ENCODE measurements at places on chromosomes 6 and 20.
A peak's percentile ranks its signal among the peaks of the same experiment; 100 is the strongest.

GRCh38 chr20:41133709-41134361 lies 3.5 kb upstream of the PLCG1 start:
- DNase-seq, result peak; percentile 70
- no peaks in the 10 kb centered on the region for H3K36me3 ChIP-seq
- H3K4me1 ChIP-seq, result peaks cover 50% of the 10 kb centered on the region
- no peak overlapping the region for H3K4me3 ChIP-seq

GRCh38 chr6:138410048-138410735 lies 6.2 kb downstream of the HEBP2 start:
- H3K4me1 ChIP-seq, result peaks cover 28% of the 10 kb centered on the region
- H3K27ac ChIP-seq, result peak overlapping the region; percentile 66
- no peak for DNase-seq
- no peaks in the 10 kb centered on the region for H3K27me3 ChIP-seq

DNA sequence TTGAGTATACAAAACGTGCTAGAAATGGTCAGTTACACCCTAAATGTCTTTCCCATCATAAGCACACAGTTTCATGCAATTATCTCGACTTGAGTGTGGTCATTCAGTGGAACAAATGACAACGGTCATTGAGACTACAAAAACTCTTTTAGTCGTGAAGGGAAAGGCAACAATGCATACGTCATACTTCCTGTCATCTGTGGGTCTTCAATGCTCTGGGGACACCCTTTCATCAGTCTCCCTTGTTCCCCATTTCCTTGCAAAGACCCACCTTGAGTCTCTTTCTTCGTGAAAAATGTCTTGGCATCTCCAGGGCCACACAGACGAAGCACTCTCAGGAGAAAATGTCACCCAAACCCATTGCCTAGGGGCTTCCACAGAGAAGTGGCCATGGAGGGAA lies 238.5 kb downstream of the GMPR start:
- H3K36me3 ChIP-seq, result no peaks in the 10 kb centered on the region
- H3K4me3 ChIP-seq, result no peak overlapping the region

DNA sequence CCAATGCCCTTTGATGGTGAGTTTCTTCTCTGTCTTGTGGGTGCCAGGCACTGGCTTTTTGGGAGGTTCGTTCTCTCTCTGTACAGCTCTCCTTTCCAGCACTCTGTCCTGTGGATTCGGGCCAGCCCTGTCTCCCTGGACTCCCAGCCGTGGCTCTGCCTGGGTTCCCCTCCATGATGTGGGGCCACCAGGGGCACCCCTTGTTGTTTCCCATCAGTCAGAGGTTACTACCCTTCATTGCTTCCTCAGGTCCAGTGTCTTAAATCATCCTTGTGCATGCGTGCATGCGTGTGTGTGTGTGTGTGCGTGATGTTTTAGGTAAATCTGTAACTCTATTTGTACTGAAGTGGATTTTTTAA lies 40.5 kb downstream of the DYNLT1 start:
- no peak for DNase-seq
- H3K4me1 ChIP-seq, result no peaks in the 10 kb centered on the region
- H3K4me3 ChIP-seq, result no peak overlapping the region
- H3K36me3 ChIP-seq, result peaks cover 59% of the 10 kb centered on the region

DNA sequence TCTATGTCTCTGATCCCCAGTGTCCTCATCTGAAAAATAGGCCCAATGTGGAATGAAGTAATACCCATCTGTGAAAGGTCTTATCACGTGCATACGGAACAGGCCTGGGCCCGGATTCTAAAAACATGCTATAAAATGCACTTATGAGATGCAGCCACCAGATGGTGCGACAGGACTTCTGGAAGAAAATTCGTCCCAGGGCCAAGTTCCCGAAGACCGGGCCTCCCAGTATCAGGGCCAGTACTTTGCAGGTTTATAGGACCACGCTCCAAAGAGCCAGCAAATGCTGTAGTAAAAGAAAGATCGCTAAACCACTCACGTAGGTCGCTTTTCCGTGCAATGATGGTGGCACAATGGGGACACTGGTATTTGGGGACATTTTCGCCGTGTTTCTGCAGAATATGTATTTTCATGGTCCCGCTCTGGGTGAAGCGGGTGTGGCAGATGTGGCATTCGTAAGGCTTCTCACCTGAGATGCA lies 10.6 kb downstream of the CTCFL start:
- no peak overlapping the region for H3K4me3 ChIP-seq
- H3K27me3 ChIP-seq, result no peaks in the 10 kb centered on the region
- H3K4me1 ChIP-seq, result peaks cover 8% of the 10 kb centered on the region
- peak; percentile 79 for DNase-seq
- no peaks in the 10 kb centered on the region for H3K36me3 ChIP-seq

GRCh38 chr6:11151488-11151887 lies 40.0 kb upstream of the ERVFRD-1 start:
- no peak for DNase-seq
- no peak overlapping the region for H3K4me3 ChIP-seq
- H3K4me1 ChIP-seq, result no peaks in the 10 kb centered on the region
- no peaks in the 10 kb centered on the region for H3K36me3 ChIP-seq
- H3K27me3 ChIP-seq, result no peaks in the 10 kb centered on the region

GRCh38 chr20:62339647-62340062 lies 27.5 kb downstream of the LAMA5 start:
- no peak overlapping the region for H3K27ac ChIP-seq
- H3K36me3 ChIP-seq, result peaks cover 62% of the 10 kb centered on the region
- DNase-seq, result no peak
- H3K4me3 ChIP-seq, result no peak overlapping the region

DNA sequence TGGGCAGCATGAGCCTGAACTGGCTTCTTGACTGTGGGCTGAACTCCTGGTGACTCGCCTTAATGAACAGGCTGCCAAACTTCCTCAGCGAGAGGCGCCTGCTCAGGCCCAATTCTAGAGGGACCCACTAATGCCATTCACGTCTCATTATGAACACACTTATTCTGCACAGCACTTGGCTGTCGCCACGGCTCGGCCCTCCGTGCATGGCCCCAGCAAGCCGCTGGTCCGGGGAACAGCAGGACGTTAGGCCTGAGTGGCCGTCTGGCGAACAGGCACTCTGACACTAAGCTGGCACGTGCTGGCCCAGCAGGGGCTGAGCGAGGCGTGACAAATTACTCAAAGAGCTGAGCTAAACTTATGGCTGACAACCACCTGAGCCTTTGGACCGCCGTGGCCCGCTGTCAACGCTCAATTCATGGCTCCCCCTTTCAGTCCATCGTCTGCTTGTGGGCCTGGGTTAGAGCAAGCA lies 45.9 kb downstream of the INSM1 start:
- H3K36me3 ChIP-seq, result no peaks in the 10 kb centered on the region
- H3K4me3 ChIP-seq, result no peak overlapping the region
- no peak for DNase-seq

DNA sequence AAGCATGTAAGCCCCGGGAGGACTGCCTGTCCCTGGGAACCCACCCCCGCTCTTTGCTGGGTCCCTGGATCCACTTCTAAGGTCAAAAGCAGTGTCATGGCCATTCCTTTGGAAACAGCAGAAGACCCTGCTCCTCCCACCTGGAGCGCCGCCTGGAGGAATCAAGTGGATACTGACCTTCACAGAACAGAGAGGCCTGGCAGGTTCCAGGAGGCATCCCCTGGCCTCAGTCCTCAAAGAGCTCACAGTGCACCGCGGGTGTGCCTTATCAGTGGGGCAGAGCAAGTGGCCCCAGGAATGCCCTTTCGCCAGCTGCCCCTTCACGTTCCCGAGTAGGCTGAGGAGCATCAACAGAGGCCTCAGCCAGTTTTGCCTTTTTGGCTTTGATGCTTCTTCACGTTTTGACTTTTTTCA lies 11.1 kb upstream of the SLC4A11 start:
- no peak overlapping the region for H3K27ac ChIP-seq
- H3K27me3 ChIP-seq, result no peaks in the 10 kb centered on the region
- peaks cover 13% of the 10 kb centered on the region for H3K4me1 ChIP-seq
- H3K36me3 ChIP-seq, result peaks cover 35% of the 10 kb centered on the region
- no peak for DNase-seq

GRCh38 chr6:16949716-16950115 lies 152.1 kb upstream of the STMND1 start:
- DNase-seq, result no peak
- H3K27me3 ChIP-seq, result no peaks in the 10 kb centered on the region
- no peak overlapping the region for H3K4me3 ChIP-seq
- no peaks in the 10 kb centered on the region for H3K36me3 ChIP-seq
- H3K27ac ChIP-seq, result no peak overlapping the region

- H3K27me3 ChIP-seq, result no peaks in the 10 kb centered on the region
- no peak overlapping the region for H3K4me3 ChIP-seq
- no peak for DNase-seq
- H3K4me1 ChIP-seq, result no peaks in the 10 kb centered on the region
- H3K27ac ChIP-seq, result no peak overlapping the region
These were observed 811.0 kb upstream of the GJE1 start for GRCh38 chr6:141321493-141322347.

- no peaks in the 10 kb centered on the region for H3K4me1 ChIP-seq
- DNase-seq, result no peak
- no peaks in the 10 kb centered on the region for H3K27me3 ChIP-seq
These were observed 59.1 kb upstream of the PRDM1 start for GRCh38 chr6:106026748-106027715.

DNA sequence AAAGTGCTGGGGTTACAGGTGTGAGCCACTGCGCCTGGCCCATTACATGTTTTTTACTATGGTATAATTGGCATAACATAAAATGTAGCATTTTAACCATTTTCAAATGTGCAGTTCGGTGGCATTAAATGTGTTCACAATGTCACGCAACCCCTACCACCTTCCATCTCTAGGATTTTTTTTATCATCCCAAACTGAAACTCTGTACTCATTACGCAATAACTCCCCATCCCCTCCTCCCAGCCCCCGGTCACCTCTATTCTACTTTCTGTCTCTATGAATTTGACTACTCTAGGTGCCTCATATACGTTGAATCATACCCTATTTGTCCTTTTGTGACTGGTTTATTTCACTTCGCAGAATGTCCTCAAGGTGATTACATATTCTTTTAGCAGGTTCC lies 233.1 kb upstream of the ARID1B start:
- H3K27ac ChIP-seq, result no peak overlapping the region
- no peak for DNase-seq
- no peak overlapping the region for H3K4me3 ChIP-seq
- H3K27me3 ChIP-seq, result no peaks in the 10 kb centered on the region

DNA sequence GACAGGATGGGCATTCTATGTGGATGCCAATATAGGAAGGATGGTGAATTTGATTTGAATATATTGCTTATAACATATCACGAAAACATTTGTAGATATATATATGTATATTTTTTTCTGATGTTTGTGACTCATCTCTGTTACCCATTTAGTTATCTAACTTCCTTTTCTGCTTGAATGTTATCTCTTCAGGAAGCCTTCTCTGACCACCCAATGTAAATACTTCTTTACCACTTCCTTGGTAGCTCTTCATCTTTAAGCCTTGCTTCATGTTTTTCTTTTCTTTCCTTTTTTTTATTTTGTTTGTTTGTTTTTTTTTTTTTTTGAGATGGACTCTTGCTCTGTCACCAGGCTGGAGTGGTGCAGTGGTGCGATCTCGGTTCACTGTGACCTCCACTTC lies 260.5 kb upstream of the EPHA7 start:
- no peak overlapping the region for H3K27ac ChIP-seq
- no peaks in the 10 kb centered on the region for H3K4me1 ChIP-seq
- H3K4me3 ChIP-seq, result no peak overlapping the region
- no peaks in the 10 kb centered on the region for H3K27me3 ChIP-seq
- no peak for DNase-seq

GRCh38 chr6:51384736-51385135 lies 566.1 kb downstream of the TFAP2B start:
- H3K27ac ChIP-seq, result no peak overlapping the region
- H3K27me3 ChIP-seq, result no peaks in the 10 kb centered on the region
- DNase-seq, result no peak
- H3K4me1 ChIP-seq, result no peaks in the 10 kb centered on the region

DNA sequence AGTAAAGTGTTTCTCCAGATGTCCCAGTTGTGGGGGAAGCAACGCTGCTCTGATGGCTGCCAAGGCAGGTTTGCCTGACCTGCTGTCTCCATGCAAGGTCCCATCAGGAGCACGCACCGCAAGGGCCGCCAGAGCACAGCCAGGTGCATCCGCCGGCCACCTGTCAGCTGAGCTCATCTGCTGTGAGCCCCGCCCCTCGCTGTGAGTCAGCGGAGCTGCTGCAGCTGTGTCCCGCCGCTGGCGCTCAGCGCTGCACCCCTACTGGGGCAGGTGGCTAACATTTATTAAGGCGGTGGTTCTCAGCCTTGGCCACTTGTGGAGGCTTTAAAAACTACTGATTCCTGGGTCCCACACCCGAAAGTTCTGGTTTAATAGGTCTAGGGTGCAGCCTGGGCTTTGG lies 225.7 kb downstream of the UST start:
- H3K36me3 ChIP-seq, result no peaks in the 10 kb centered on the region
- no peaks in the 10 kb centered on the region for H3K27me3 ChIP-seq
- H3K4me3 ChIP-seq, result no peak overlapping the region
- H3K4me1 ChIP-seq, result peaks cover 6% of the 10 kb centered on the region

DNA sequence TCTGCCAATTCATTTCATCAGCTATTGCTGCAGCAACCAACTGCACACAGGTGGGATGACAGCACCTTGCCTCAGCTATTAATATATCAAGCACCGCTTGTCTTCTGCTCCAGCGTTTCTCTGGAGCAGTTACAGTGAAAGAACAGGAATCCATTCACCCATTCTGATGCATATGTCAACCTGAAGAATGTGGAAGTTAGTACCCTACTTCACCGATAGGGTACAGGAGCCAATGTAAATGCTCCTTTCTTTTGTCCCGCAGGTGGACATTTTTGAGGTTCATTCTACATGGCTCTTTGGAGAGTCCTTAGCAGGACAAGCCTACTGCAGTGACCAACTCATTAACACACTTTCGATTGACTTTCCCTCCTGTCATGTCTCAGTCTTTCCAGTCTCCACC lies 139.9 kb upstream of the PRND start:
- no peak overlapping the region for H3K4me3 ChIP-seq
- H3K4me1 ChIP-seq, result no peaks in the 10 kb centered on the region
- no peaks in the 10 kb centered on the region for H3K36me3 ChIP-seq
- no peak overlapping the region for H3K27ac ChIP-seq
- DNase-seq, result no peak
- peaks cover 11% of the 10 kb centered on the region for H3K27me3 ChIP-seq

- peaks cover 17% of the 10 kb centered on the region for H3K4me1 ChIP-seq
- H3K4me3 ChIP-seq, result peak overlapping the region; percentile 77
- no peak for DNase-seq
- peak overlapping the region; percentile 81 for H3K27ac ChIP-seq
- H3K27me3 ChIP-seq, result no peaks in the 10 kb centered on the region
- peaks cover 5% of the 10 kb centered on the region for H3K36me3 ChIP-seq
These were observed 637 bp downstream of the TFB1M start for GRCh38 chr6:155313602-155314091.

DNA sequence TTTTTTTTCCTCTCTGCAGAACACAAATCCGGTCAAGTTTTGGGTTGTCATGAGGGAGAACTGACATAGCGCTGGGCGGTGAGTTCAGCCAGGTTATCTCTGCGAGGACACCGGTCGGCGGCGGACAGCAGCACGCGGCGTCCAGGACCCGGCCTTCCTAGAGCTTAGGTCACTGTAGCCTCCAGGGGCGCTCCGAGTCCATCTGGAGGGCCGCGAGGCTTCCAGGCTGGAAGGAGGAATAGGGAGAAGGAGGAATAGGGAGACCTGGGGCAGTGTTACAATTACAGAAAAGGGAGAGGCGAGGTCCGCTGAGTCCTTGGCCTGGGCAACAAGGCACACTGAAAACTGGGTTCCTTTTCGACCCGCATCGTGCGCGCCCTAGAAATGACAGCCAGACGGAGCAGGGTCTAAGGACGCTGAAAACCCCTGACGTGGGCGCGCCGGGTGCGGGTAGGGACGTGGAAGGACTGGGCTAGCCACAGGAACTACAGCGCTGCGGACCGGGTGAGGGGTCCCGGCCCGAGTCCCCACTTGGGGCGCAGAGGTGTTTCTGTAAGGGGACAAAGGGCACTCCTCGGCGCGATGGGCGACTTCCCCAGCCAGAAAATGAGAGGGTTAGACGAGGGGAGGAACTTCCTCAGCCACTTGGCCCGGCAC lies 536 bp upstream of the FNDC1 start:
- peaks cover 72% of the 10 kb centered on the region for H3K27me3 ChIP-seq
- DNase-seq, result peak; percentile 65
- H3K4me3 ChIP-seq, result peak overlapping the region; percentile 51
- H3K27ac ChIP-seq, result no peak overlapping the region
